ENCODE measurements at places on chromosomes 6 and 20. TPM values are rescaled to one million over a fixed set of nuclear protein-coding genes. Genes with fewer than 3 reads are reported as not detected.

Gene PRDM1
- total RNA-seq = not detected

Gene BMP2
- total RNA-seq = not detected

Gene C4A
- total RNA-seq = 1.2 TPM

Gene TNXB
- under 0.01 TPM for total RNA-seq

Gene NNAT
- total RNA-seq = not detected

Gene VSTM2L
- 27.7 TPM for total RNA-seq

Gene COL9A1
- total RNA-seq = 16.5 TPM

Gene CLPSL2
- total RNA-seq = not detected

Gene HCK
- total RNA-seq = 0.41 TPM

Gene RIPOR2
- total RNA-seq = not detected

Gene GGTLC1
- total RNA-seq = not detected

Gene SLPI
- total RNA-seq = not detected

Gene RUNX2
- not detected for total RNA-seq

Gene KIF16B
- 5.4 TPM for total RNA-seq

Gene SLC16A10
- 3.7 TPM for total RNA-seq

Gene AGER
- total RNA-seq = 17.4 TPM

Gene TFAP2C
- total RNA-seq = 0.27 TPM

Gene SERPINB1
- total RNA-seq = 0.06 TPM

Gene DEFB132
- total RNA-seq = not detected

All from G401 (cell line).